ENCODE measurements at places on chromosomes 13 and 19. TPM values are rescaled to one million over a fixed set of nuclear protein-coding genes. Genes with fewer than 3 reads are reported as not detected.
A peak's percentile ranks its signal among the peaks of the same experiment; 100 is the strongest.

DNA sequence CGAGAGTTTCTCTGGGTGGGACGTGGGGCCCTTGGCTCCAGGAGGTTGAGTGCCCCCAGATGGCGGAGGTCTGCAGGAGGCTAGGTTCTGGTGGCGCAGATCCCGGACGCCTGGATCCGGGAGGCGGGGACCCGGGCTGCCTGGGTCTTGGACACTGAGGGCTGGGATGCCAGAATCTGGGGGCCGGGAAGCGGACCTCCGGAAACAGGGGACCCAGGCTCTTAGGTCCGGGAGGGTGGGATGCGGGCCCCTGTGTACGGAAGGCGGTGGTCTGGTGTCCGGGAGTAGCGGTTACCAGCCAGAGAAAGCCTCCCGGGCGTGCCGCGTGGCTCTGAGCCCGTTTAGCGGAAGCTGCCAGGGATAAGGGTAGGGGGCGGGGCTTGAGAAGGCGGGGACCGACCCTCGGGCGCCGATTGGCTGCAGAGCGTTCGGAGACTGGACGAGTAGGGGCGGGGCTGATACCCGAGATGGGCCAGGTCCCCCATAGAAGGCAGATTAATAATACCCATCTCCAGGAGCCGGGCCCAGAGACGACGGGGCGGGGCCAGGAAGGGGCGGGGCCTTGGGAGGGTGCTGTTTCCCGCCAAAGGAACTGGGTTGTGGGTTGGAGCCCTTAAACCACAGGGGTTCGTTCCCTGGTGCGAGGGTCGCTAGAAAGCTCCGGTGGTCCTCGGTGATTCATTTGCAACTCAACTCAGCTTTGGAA is at the start of gene SLC1A5:
SLC1A5 (minus strand) TSS at position 333 of the 706 bp plus-strand sequence. CDS start 629 bp downstream, outside the sequence.
- H3K4me1 ChIP-seq = peaks cover 71% of the 10 kb centered on the region
- no peaks in the 10 kb centered on the region for H3K27me3 ChIP-seq
- peaks cover 9% of the 10 kb centered on the region for H3K36me3 ChIP-seq
- peak within 1 kb of the TSS; percentile 76 for H3K4me3 ChIP-seq

Gene SLC6A16
- 1.5 TPM for total RNA-seq

- no peak overlapping the region for H3K27ac ChIP-seq
- DNase-seq = no peak
Measured at GRCh38 chr19:17332677-17333581, 1.7 kb downstream of the ANO8 start.

DNA sequence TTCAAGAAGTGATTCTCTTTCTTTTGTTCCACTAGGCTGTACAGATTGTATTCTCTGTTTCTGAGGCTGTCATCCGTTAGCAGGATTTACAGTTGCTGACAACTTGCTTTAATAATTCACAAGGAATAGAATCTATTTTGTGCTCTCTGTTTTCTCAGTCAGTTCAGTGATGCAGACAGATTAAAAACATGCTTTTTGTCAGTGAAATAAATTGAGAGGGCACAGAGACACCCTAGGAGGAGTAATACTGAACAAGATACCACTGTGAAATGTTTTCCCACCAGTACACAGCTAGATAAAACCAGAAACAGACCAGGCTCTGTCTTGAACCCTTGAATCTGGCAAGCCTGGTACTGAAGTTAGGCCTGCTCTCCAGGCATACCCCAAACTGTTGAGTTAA is 58.7 kb downstream of the LACC1 start:
- H3K4me3 ChIP-seq = no peak overlapping the region
- no peak overlapping the region for H3K27ac ChIP-seq
- no peaks in the 10 kb centered on the region for H3K36me3 ChIP-seq
- no peaks in the 10 kb centered on the region for H3K4me1 ChIP-seq
